ENCODE measurements at places on chromosomes 2 and 18.

GRCh38 chr18:3209859-3210569 lies 9.8 kb downstream of the MYOM1 start:
- no peak for DNase-seq

- DNase-seq: no peak
Measured at GRCh38 chr2:216242365-216242764, 129.9 kb downstream of the MARCHF4 start.

- DNase-seq: no peak
Measured at GRCh38 chr2:96839875-96840850, 3.7 kb downstream of the ANKRD23 start.

DNA sequence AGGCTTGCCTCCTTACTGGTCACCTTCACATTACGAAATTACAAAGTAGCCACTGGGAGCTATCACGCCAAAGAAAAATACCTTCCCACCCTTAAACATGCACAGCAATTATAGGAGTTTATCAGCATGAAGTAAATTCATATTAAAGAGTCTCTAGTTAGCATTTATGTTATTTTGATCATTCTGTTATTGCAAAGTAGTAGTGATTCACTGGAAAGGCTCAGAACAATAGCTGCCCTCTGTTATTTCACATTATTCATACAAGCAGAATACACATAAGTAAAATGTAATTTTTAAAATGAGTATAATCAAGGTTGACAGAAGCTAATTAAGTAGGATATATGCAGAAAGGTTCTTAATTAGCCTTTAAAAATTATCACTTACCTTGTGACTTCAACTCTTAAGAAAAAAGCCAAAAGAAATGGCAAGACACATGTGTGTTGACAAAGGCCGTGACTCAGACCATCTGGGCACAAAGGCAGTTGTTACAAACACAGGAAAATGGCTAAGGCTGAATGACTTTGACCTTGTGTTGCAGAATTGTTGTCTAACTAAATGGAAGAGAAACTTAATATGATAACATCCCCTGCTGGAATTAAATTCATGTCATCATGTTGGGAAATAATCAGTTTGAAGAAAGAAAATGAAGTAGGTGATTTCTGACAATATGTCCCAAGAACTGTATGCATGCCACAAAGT lies 108.3 kb downstream of the ARL6IP6 start:
- peak; percentile 68 for DNase-seq

DNA sequence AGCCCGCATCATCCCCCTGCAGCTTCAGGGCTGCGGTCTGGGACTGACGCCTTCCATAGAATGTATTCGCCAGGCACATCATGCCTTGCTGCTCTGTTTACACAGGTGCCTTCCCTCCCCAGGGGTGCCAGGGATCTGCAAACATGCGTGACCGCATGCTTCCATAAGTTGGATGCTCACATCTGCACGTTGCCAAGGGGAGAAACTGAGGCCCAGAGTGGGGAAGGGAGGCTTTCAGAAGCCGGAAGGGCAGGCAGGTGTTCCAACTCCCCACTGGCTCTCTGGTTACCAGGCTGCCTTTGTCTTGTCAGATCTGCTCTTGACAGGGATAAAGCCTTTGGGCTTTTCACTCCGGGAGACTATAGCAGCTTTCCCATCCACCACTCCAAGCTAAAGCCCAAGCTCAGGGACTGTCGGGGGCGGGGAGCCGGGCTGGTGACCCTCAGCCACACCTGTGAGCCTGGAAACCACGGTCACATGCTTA lies 125.8 kb upstream of the TNP1 start:
- DNase-seq: no peak

DNA sequence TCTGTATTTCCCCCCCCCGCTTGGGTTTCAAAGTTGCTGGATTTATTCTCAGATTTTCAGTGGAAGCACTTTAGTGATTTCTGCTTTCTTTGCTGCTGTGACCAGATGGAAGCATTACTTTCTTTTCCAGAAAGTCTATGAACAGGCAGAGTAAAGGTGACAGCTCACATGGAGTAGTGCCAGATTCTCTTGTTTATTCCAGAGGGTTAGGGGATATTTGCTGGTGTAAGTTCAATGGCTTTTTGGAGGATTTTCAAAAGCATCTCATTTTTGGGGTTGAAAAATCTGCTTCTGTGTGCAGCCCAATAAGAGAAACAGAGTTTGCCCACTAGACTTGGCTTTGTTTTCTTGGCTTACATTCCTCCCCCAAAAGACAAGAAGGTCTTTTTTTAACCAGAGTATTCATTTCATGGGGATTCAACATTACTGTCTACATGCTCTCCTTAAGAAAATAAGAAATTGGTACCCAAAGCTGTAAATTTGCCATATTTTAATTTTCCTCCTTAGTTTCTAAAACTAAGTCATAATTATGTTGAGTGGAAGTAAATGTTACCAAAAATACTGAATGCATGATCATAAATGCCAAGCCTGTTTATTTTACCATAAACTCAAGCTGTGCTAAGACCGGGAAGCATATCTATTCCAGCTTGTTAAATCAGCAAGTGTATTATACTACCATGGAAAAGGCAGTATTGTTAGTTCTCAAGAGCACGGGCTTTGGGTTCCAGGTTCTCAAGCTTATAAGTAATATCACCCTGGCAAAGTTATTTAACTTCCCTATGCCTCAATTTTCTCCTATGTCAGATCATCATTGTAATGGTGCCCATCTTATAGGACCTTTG lies 557.2 kb downstream of the CPS1 start:
- no peak for DNase-seq

GRCh38 chr2:209579230-209579749 lies 155.4 kb downstream of the MAP2 start:
- peak; percentile 27 for DNase-seq
